ENCODE measurements at places on chromosomes 5 and 9. TPM values are rescaled to one million over a fixed set of nuclear protein-coding genes. Genes with fewer than 3 reads are reported as not detected.

HEMGN gene
- 7.3 TPM for total RNA-seq

FOXD1 gene
- 0.52 TPM for total RNA-seq

CDH9 gene
- not detected for total RNA-seq

MYMK gene
- total RNA-seq: 8.9 TPM

TPPP gene
- 3.7 TPM for total RNA-seq

MYO10 gene
- 27.1 TPM for total RNA-seq

NSG2 gene
- total RNA-seq: under 0.01 TPM

CCDC69 gene
- 21.9 TPM for total RNA-seq

FAM153A gene
- total RNA-seq: not detected

SLC1A3 gene
- total RNA-seq: 27.1 TPM

IFNA2 gene
- total RNA-seq: not detected

ENTPD2 gene
- 5.2 TPM for total RNA-seq

FGF1 gene
- total RNA-seq: 2.6 TPM

GABRP gene
- total RNA-seq: under 0.01 TPM

PDCD1LG2 gene
- 3.7 TPM for total RNA-seq

QRFP gene
- total RNA-seq: not detected

C9orf153 gene
- 1.6 TPM for total RNA-seq

FRMD3 gene
- 27.7 TPM for total RNA-seq

ZDHHC21 gene
- 24.5 TPM for total RNA-seq

ABO gene
- total RNA-seq: under 0.01 TPM

C6 gene
- total RNA-seq: not detected

LCN15 gene
- not detected for total RNA-seq

MYORG gene
- 4.2 TPM for total RNA-seq

AGXT2 gene
- not detected for total RNA-seq

PKD2L2 gene
- total RNA-seq: 2.6 TPM

CSF2 gene
- total RNA-seq: not detected

WNT8A gene
- total RNA-seq: not detected

HK3 gene
- 4.2 TPM for total RNA-seq

CCL27 gene
- not detected for total RNA-seq

REEP2 gene
- 7.3 TPM for total RNA-seq

C5orf52 gene
- not detected for total RNA-seq

LCP2 gene
- total RNA-seq: 6.8 TPM

TNC gene
- 30.8 TPM for total RNA-seq

PPP2R2B gene
- 4.7 TPM for total RNA-seq

PITX1 gene
- 2.6 TPM for total RNA-seq

FAM78A gene
- total RNA-seq: 14.6 TPM

PCDHA3 gene
- total RNA-seq: not detected

TMC1 gene
- 0.52 TPM for total RNA-seq

WDR31 gene
- 2.1 TPM for total RNA-seq

MRPS27 gene
- 75.7 TPM for total RNA-seq

OGN gene
- total RNA-seq: 153 TPM

SLC6A3 gene
- not detected for total RNA-seq

DRD1 gene
- total RNA-seq: not detected

PTGR1 gene
- 53.2 TPM for total RNA-seq

UNC5A gene
- total RNA-seq: not detected

GAS1 gene
- 113 TPM for total RNA-seq

PPIC gene
- total RNA-seq: 13.6 TPM

ZDHHC11B gene
- 1.0 TPM for total RNA-seq

PROP1 gene
- not detected for total RNA-seq

GPRIN1 gene
- 0.52 TPM for total RNA-seq

LRRC19 gene
- not detected for total RNA-seq

GNA14 gene
- total RNA-seq: 3.7 TPM

FBP2 gene
- 72.5 TPM for total RNA-seq

TRMO gene
- 18.3 TPM for total RNA-seq

Data from skeletal muscle tissue (tissue), 5 donors.